ENCODE measurements at places on chromosomes 12 and 14.

DNA sequence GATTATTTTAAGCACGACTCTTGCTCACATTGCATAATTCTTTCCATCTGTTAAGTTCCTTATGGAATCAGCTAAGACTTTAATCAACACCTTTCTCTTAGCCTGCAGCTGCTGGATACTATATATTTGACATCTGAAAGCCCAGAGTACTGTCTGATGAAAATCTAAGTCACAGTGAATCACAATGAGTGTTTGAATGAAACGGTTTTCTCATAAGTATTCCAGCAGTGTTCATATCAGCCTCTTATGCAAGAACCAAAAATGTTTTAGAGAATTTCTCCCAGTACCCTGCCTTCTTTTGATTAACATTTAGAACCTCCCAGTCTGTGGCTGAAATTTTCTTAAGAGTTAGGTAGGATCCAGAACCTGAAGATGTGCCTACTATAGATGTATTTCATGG is 55.6 kb downstream of the FRMD6 start:
- no peak for DNase-seq

GRCh38 chr14:67199016-67199415 is 9.8 kb downstream of the GARIN2 start:
- no peak for DNase-seq

DNA sequence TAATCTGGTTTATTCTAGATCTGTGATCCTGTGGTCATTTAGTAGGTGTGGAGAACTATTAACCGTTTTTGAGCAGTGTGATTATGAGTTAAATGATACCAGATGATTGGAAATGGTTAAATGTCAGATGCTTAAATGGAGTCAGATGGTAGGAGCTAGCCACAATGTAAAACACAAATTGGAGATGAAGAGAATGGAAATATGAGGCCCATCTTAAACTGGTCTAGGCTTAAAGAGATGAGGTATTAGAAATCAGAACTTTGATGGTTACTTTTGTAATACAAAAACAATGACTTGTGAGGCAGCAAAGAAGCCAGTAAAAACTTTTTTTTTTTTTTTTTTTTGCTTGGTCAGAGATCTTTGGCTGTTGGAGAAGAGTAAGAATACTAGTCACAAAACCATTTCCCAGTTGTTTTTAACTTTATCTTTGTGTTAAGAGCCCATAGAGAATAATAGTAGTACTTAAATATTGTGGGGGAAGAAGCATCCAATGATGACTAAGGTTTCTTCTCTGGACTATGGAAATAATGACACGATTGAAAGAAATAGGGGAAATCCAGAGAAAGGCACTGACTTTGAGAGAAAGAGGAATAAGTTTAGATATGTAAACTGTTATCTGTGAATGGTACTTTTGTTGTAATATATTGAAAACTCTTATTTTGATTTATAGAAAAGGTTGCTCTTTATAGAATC is 95.9 kb downstream of the WNK1 start:
- no peak for DNase-seq

DNA sequence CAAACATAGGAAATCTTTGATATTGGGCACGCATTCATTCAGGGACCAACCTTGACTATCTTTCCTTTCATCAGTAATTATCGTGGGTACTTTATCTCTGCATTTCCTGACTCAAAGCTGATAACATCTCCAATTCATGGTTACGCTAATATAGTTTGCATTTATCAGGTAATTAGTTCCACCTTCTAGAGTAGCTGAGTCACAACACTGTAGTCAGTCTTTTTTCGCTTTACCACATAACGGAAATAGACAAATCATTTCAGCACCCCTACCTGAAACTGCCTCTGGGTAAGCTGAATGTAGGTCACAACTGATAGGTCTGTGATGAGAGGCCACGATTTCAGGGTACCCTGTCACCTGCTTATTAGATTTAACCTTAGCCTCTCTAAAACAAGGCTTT is 36.7 kb upstream of the IL22 start:
- DNase-seq = no peak

- DNase-seq = no peak
Observed at GRCh38 chr12:88132392-88132791, 9.5 kb downstream of the CEP290 start.

DNA sequence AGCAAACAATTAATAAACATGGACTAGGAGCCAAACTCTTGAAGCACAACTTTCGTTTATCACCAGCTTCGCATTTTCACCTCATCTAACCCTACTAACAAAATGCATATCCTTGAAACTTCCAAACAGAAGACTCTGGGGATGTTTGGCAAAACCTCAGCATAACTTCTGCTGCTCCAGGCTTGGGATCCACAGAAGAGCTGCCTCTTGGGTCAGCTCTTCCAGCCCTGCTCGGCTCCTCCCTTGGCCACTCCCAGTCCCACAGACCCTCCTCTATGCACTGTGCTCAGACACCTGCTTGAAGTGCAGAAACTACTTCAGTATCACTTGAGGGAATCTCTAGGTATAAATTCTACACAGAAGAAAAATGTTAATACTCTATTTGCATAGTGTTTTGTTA is 110.0 kb upstream of the AMIGO2 start:
- no peak for DNase-seq

- no peak for DNase-seq
Observed at GRCh38 chr14:49766839-49767238, 1.1 kb upstream of the KLHDC2 start.

DNA sequence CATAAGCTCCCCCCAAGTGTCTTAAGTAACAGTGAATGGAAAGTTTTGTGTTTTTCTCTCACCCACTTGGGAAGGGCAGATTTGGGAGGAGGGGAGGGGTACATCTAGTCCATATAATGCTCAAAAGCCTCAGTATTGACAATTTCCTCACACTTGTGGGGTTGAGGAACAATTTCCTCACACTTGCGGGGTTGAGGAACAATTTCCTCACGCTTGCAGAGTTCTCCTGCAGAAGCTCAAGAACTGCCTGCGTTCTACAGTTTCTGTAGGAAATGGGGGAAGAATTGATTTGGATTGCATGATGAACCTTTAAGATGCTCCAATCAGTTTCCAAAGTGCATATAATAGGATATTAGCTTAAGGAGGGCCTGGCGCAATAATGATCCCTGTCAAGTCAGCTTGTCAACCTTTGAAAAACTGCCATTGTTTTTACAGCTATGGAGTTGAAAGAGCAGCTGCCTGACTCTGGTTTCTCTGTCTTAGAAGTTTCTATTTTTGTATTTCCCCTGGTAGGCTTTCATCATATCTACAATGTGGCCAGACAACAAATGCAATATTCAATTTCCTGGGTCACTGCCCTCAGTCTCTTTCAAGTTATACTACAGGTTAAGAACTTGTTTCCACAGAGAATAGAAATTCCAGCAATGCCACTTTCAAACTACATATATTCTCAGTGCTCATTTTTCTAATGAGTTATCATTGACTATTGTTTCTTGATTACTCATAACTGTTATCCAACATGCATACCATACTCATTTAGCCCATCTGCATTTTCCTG is 66.5 kb downstream of the PLEKHG7 start:
- DNase-seq = no peak

GRCh38 chr12:123896767-123897166 is 75.9 kb downstream of the CCDC92 start:
- peak; percentile 26 for DNase-seq

GRCh38 chr12:131619106-131619642 is 91.7 kb upstream of the SFSWAP start:
- no peak for DNase-seq

GRCh38 chr12:124543052-124543589 is 24.3 kb downstream of the NCOR2 start:
- DNase-seq = no peak

GRCh38 chr14:104803912-104804410 is 3.1 kb downstream of the ZBTB42 start:
- no peak for DNase-seq

- no peak for DNase-seq
Observed at GRCh38 chr12:43315961-43316360, 236.0 kb downstream of the ADAMTS20 start.

- no peak for DNase-seq
Observed at GRCh38 chr14:92033906-92034687, 5.8 kb downstream of the TRIP11 start.

- peak; percentile 31 for DNase-seq
Observed at GRCh38 chr12:28583701-28584261, 393.5 kb downstream of the CCDC91 start.

- no peak for DNase-seq
Observed at GRCh38 chr14:21182166-21182565, 26.3 kb upstream of the OR5AU1 start.

DNA sequence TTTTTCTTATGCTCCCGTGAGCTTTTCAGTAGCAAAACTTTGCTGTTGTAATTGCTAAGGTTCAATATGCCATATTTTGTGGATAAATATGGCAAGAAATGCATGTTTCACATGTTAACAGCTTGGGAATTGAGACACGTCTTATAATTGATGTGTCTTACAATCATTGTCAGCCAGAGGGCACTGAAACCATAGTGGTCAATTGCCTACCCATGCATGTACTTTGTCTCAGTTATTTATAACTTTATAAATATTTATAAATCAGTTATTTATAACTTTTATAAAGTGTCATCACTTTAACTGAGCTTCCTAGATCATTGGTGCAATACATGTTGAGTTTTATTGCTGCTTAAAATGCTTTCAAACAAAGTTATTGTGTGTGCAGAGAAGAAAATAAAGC is 82.0 kb downstream of the CATSPERB start:
- DNase-seq = peak; percentile 41

DNA sequence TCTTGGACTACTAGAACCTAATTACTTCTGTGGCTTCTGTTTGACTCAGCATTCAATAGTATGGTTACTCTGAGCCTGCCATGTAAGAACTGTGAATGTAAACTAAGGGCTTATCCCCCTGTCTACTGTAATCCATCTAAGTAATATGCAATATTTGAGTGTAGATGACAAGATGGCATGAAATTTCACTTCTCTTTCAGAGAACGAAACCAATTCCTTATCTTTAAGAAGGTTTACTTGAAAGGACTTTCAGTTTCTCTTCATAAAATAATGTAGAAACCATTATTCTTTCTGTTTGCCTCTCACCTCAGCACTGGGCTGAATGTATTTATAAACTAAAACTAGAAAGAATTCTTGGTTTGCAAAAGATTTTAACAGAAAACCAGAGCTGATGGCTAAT is 60.4 kb upstream of the ARID2 start:
- DNase-seq = peak; percentile 21

GRCh38 chr12:80129895-80130530 is 30.7 kb downstream of the OTOGL start:
- no peak for DNase-seq

DNA sequence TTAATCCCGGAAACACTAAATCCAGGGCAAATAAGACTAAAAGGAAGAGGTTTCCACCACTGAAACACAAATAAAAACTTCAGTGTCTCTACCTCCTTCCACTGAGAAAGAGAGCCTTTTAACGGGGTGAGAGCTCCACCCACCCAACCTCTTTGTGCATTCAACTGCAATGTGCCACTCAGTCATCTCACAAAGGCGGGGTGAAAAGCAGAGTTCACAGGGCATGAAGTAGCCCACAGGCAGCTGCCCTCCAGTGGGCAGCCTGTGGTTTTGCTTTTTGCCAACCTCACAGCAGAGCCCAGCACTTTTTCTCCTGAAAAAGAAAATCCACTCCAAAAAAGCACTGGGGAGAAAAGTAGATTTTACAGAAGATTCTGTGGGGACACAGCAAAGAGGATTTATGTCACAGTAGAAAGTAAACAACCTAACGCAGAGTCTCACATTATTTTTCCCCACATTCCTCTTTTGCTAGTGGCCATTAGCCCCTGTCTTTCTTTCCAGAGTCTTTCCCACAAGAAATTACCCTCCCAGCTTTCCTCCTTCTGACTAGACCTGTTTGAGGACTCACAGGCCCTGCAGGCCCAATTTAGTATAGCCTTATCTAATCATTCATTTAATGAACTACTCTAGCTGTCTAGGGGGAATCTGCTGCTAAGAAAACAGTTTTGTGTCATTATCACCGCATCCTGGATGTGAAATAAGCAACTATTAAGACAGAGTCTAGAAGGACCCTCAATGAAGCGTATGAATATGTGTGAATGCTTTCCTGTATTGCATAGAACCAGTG is 753.8 kb upstream of the FOXG1 start:
- peak; percentile 11 for DNase-seq

GRCh38 chr14:68937471-68938270 is 41.4 kb downstream of the ACTN1 start:
- DNase-seq = no peak

DNA sequence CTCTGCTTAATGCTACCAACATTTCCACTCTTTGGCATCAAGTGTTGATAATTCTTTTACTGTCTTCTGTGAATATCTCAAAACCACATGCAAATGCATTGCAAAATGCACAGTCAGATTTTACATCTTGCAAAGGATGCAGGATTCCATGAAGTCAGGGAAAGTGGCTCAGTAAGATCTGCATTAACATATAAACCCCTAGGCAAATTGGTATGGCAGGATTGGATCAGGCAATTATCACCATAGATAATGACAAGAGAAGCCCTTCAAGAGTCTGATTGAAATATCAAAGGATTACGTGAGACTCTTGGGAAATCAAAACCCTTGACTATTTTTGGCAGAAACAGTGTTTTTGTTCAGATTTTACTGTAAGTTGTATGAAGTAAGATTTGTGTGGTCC is 71.0 kb downstream of the TMTC2 start:
- DNase-seq = no peak

DNA sequence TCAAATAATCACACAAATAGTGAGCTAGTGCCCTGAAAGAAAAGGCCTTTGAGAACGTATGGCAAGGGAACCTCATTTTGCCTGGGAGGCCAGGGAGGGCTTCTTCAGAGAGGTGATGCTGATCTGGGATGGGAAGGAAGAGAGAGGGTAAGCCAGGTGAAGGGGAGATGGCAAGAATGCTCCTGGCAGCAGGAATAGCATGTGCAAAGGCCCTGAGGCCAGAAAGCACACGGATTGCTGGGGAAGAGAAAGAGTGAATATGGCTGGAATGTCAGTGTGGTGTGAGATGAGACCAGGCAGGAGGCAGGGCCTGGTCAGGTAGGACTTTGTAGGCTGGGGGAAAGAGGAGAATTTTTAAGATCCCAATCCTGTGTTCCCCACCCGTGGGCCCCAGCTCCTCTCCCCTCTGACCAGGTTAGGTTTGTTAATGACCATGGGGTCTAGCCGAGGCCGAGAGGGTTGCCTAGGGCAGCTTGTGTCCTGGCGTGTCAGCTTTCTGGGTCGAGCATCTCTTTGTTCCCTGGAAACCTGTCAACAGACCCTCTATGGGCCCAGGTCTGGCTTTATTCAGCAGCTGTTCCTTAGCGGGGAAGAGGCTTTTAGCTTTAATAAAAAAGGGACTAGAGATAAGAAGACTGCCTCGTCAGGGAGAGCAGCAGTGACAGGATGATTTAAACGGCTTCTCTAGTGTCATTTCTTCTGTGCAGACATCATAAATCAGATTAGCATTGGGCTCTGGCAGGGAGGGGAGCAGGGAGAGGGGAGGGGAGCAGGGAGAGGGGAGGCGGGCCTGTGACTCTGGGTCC is 123.4 kb downstream of the ADCK1 start:
- no peak for DNase-seq

GRCh38 chr12:90909069-90909770 is 45.8 kb downstream of the CCER1 start:
- peak; percentile 61 for DNase-seq
